Naive thymus-derived CD8-positive, alpha-beta T cell (primary cell): ENCODE measurements at places on chromosomes 12 and 14.
A peak's percentile ranks its signal among the peaks of the same experiment; 100 is the strongest.

- no peak for DNase-seq
These were observed 21.3 kb upstream of the RFLNA start for GRCh38 chr12:124273630-124274029.

DNA sequence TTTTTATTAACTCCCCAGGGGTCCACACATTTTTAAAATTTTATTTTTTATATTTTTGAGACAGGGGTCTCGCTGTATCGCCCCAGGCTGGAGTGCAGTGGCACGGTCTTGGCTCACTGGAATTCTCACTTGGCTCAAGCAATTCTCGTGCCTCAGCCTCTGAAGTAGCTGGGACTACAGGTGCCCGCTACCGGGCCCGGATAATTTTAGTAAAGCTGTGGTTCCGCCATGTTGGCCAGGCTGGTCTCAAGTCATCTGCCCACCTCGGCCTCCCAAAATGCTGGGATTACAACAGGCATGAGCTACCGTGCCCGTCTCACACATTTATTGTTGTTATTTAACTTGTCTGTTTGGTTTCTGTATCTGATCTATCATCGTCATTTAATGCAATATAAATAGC is 307.4 kb downstream of the TMTC2 start:
- DNase-seq = no peak

- DNase-seq = no peak
These were observed 39.3 kb upstream of the TMCC3 start for GRCh38 chr12:94689646-94690036.

- DNase-seq = peak; percentile 31
These were observed 52.2 kb downstream of the KRT80 start for GRCh38 chr12:52139579-52140062.

DNA sequence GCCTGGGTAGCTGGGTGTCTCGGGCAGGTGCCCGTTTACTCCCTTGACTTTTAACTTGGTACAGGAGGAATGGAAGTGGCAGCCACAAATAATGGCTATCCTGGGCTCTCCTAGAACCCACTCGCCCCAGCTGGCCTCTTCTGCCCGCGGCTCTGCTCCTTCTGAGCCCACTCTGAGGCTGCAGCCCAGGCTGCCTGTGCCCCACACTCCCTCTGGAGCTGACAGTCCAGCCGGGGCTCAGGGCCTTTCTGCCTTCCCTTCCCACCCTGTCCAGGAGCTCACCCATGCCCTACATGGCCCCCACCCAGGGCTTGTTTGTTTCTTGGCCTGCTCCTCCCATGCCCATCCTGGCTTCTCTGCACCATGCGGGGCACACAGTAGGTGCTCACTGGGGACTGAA is 15.6 kb downstream of the ZNF839 start:
- DNase-seq = no peak

DNA sequence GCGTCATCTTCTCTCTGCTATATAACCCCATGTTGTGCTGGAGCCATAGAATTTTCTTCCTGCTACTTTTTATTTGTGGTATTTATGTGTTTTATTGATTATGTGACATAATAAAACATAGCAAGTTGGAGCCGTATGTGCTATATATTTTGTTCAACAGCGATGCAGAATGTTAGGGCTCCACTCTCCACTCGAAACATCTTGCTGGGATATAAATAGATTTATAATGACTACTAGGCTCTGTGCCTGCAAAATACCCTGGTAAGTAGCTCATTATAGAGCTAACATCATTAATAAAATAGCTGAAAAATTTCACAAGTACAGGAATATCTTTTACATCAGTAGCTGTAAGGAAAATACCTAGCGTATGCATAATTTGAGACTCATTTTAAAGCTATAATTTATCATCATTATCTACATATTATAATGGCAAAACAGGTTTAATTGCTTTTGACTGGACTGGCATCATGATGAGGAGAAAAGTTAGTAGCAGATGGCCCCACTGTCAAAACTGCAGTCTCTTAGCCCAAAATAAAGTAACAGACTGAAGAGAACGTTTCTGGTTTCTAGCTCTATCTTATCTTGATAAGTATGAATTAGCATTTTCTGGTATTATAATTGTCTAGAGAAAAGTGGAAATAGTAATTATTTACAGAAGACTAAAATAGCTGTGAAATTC is 263.0 kb downstream of the NEDD1 start:
- DNase-seq = no peak

GRCh38 chr12:86139671-86140070 is 116.5 kb downstream of the MGAT4C start:
- DNase-seq = no peak

GRCh38 chr14:68312884-68313610 is 479.8 kb downstream of the ZFP36L1 start:
- DNase-seq = no peak

GRCh38 chr14:75303381-75303789 is 24.8 kb downstream of the FOS start:
- DNase-seq = peak; percentile 39

DNA sequence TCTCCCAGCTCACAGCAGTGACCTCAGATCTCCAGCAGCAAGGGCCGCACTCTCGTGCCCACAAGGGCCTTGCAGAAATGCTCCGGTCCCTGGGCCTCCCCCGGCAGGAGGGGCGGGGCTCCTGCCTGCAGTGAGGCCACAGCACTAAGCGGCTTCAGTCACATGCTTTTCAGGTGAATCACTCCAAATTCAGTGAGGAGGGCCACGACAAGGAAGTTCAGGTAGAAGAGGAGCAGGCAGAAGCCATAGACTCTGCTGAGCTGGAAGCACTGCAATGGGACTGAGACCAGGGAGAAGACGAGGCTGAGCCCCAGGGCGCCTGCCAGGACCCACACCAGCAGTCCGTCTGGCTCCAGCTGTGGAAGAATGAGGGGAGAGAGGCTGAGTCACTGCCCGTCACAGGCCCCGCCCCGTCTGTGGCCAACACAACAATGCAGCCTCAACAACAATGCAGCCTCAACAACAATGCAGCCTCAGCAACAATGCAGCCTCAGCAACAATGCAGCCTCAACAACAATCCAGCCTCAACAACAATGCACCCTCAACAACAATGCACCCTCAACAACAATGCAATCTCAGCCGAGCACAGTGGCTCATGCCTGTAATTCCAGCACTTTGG is 35.2 kb downstream of the SLC8B1 start:
- no peak for DNase-seq

GRCh38 chr12:53427905-53428594 is 4.4 kb downstream of the AMHR2 start:
- no peak for DNase-seq
